GM23338 (cell line): ENCODE measurements at places on chromosomes 4 and X. TPM values are rescaled to one million over a fixed set of nuclear protein-coding genes. Genes with fewer than 3 reads are reported as not detected.

DNA sequence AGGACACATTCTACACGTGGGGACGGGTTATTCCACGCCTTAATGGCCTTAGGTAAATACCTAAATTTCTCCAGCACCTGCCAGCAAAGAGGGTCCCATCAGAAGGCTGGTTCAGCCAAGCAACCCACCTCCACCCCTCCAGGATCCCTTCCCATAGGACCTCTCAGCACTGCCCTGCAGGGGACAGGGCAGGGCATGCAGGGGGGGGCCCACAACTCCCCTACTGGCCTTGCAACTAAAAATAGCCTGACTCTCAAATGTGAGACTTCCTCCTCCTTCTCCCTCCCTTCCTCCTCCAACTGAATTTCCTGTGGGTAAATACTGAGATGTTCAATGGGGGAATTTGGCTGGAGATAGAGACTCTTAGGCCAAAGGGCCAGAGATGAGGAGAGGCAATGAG lies 6.3 kb downstream of the LAS1L start:
- no peaks in the 10 kb centered on the region for H3K4me1 ChIP-seq
- no peak for DNase-seq
- no peaks in the 10 kb centered on the region for H3K27me3 ChIP-seq
- H3K4me3 ChIP-seq: no peak overlapping the region
- H3K36me3 ChIP-seq: peaks cover 7% of the 10 kb centered on the region; the same call in 1 of the 2 replicates
- no peak overlapping the region for H3K27ac ChIP-seq

- no peaks in the 10 kb centered on the region for H3K36me3 ChIP-seq
- H3K27me3 ChIP-seq: no peaks in the 10 kb centered on the region
- DNase-seq: peak; percentile 5
Observed at GRCh38 chrX:66200855-66201795, 37.1 kb downstream of the HEPH start.

GRCh38 chr4:149521611-149522425 lies 293.8 kb downstream of the IQCM start:
- H3K36me3 ChIP-seq: no peaks in the 10 kb centered on the region
- H3K27ac ChIP-seq: no peak overlapping the region
- DNase-seq: no peak
- H3K4me3 ChIP-seq: no peak overlapping the region
- H3K27me3 ChIP-seq: no peaks in the 10 kb centered on the region
- H3K4me1 ChIP-seq: peaks cover 4% of the 10 kb centered on the region; the same call in 1 of the 2 replicates

GIMD1 gene
- not detected in 2 replicates for total RNA-seq

SMS gene
- total RNA-seq: 168 and 185 TPM in 2 replicates
